ENCODE measurements at places on chromosomes 7 and 10.

GRCh38 chr7:506391-506831, 13.2 kb downstream of the PDGFA start:
- no peak for DNase-seq

DNA sequence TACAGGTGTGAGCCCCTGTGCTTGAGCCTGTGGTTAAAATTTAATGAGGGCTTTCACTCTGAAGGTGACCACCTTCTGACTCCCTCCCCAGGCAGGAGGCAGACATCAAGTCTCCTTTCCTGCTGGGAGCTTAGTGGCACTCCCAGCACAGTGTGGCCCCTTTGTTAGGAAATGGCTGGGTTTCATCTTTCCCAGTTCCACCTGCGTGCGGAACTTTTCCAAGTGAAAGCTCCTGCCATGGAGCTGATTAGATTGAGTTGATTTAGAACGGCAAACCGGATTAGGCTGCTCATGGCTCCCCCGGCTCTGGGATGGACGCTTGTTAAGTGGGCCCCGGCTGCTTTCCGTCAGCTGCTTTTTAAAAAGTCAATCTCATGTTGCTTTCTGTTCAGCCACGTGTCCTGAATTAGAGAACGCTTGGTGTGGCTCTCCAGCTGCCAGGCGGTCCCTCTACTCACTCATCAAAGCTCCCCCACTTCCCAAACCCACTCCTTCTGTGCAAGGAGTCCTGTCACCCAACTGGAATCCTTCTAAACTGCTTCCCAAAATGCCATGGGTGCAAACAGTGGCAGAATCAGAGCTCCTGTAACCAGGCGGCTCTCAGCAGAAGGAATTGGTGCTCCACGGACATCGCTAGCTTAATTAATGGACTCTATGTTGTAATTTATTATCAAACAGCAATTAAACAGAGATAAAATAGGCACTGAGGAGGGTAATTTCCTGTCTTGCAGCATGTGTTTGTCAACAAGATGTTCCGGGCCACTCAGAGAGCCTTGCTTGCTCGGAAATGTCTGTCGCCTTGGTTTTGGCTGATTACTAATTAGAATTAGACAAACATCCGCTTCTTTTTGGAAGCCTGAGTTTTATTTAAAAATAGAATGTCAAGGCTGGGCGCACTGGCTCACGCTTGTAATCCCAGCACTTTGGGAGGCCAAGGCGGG, 551.2 kb downstream of the GALNT17 start:
- DNase-seq: no peak

DNA sequence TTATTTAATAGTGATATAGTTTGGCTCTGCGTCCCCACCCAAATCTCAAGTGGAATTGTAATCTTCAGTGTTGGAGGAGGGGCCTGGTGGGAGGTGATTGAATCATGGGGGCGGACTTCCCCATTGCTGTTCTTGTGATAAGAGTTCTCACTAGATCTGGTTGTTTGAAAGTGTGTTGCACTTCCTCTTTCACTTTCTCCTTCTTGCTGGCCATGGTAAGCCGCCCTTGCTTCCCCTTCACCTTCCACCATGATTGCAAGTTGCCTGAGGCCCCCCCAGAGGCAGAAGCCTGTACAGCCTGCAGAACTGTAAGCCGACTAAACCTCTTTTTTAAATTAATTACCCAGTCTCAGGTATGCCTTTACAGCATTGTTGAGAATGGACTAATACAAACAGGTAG, 101.4 kb downstream of the MTPAP start:
- DNase-seq: no peak

DNA sequence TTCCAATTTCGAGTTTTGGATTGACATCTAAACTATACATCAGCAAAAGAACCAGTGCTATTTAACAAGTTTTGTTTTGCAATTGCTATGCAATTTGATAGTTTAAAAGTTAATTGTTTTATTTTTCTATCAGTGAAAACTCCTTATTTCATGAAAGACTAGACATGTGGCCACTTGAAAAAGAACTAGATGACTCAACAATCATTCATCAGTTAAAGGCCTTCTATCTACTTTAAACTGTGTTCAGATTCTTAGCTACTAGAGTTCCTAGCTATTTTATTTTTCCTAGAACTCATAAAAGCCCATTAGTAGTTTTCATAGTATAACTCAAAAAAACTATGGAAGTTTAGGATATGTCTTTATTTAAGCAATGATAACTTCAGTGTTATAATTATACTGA, 104.6 kb upstream of the LSM8 start:
- no peak for DNase-seq

GRCh38 chr7:119664601-119665000, 608.4 kb upstream of the KCND2 start:
- DNase-seq: no peak

- no peak for DNase-seq
These were observed 195.3 kb downstream of the TPST1 start for GRCh38 chr7:66400400-66400799.

Data from cortex of kidney (tissue), 1 donor.